ENCODE measurements at places on chromosomes 4 and X.

DNA sequence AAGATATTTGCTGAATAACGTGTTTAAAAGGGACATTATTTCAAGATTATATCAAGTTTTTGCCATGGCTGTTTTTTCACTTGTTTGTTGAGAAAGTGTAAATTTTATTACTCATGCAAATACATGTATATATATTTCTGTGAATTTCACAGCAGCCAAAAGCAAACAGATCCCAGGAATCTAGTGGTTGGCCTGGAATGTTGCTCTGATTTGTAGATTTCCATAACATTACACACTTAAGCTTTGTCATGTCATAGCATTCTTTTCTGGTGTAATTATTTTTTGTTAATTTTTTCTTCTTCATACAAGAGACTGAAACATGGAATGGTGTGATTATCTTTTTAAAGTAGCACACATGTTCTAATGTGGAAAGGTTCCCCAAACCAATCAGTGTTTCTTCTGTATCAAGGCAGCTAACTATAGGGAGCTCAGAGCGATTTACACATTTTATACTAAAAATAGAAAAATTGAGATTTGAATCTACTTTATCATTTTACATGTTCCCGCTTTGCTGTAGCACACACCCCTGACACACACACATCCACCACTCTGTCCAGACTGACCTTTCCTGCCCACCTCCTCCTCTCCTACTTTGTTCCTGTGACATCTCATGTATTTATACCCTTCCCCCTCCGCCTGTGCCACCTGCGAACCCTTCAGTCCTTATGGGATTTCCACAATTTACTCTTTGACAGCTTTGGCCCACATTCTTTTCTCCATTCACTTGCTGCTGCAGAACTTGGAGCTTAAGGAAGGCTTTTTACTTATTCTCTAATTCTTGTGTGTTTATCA lies 20.3 kb downstream of the RUFY3 start:
- no peak for DNase-seq

DNA sequence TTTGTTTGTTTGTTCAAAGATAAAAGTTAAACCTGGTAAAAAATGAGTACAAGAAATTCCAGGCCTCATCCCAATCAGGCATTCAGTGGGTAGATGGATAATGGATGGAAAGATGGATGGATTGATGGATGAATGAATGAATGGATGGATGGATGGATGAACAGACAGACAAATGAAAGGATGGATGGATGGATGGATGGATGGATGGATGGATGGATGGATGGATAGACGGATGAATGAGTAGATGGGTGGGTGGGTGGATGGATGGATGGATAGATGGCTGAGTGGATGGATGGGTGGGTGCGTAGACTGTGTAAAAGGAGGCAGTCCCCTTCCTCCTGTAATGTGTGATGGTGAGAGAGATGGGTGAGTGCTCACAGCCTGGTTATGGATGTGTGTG lies 206.7 kb downstream of the FRMPD4 start:
- DNase-seq = no peak

DNA sequence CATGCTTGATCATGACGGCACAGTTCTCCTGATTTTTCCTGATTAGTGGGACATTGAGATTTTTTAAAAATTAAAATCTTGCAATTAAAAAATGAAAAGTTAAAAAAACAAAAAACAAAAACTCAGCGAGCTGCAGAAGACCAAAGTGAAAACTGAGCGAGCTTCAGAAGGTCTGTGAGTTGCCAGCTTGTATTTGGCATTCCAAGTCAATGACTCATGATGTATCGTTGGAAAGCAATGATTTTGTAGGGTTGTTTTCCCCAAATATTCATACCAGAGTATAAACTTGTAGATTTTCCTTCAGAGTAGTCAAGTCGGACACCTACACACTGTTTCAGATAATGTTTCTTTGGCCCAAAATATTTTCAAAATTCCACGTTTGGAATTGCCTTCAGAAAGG lies 76.9 kb downstream of the LRRC66 start:
- DNase-seq = no peak

- no peak for DNase-seq
These were observed 22.8 kb upstream of the FGF2 start for GRCh38 chr4:122803788-122804208.

DNA sequence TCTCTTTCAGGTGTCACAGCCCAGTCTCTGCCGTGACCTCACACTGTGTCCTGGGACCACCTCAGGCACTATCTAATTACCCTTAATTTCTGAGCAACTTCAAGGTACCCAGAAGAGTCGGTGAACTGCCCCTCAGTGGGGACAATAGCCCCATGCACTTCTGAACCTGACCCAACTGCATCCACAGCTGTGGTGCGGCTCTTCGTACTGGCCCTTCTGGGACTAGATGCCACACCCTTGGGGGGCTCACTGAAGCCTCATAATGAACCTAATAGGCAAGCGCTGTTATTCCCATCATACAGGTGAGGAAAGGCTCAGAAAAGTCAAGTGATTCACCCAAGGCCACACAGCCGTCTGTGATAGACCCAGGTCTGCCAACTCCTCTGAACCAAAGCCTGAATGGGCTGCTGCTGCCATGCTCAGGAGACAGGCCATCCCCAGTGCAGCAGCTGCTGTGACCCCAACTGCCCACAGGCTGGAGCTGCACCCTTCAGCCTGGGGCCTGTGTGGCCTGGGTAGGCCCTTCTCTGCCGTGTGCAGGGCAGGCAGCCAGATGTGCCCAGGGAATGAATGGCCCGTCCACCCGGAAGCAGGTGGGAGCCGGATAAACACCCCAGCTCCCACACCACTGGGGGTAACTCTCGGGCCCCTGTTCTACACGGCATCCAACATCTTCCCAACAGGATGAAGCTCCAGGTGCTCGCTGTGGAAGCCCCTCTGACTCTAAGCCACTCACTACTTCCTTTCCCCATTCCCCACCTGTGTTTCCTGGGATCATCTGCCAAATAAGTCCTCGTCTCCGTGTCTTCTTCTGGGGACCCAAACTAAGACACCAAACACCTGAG lies 35.9 kb downstream of the HMX1 start:
- DNase-seq = no peak
